Right hindlimb (tissue), 1 donor: ENCODE measurements at places on chromosomes 3 and 15.

DNA sequence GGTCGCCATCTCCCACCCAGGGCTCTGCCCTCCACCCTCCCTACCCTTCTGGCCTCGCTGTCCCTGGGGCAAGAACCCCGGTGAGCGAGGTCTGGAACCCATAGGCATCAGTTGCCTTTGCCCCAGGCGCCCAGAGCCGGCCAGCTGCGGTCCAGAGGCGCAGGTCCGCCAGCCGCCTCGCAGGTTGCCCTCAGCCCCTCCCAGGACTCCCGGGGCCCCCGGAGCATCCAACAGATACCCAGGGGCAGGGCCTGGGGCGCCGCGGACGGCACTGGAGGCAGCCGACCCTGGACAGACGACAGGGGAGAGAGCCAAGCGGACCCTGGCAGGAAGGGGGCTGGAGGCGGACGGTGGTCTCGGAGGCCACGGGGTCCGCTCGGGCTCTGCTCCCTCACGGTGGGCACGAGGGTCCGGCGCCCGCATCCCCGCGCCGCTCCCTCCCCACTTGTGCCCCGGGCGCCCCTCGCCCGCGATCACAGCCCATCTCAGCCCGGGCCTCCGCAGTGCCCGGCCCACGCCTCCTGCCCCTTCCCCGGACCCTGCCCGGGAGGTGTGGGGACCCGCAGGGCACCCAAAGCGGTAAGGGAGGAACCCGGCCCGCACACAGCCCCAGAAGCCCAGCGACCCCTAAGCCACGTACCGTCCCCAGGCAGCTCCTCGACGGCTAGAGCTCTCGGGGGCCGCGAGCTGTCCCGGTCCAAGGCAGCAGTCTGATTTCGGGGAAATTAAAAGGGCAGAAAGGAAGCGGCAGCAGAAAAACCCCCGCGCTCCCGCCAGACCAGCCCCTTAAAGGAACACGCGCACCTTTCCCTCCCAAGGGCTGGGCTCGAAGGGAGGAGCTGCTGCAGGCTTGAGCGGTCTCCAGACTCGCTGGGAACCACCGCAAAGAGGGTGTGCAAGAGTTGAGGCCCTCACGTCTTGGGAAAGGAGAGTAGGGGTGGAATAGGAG lies at the start of gene HAPLN3:
Gene HAPLN3 (minus strand): TSS at position 726 of the 949 bp plus-strand sequence. CDS start 8,246 bp downstream, outside the sequence.
- DNase-seq = peak; percentile 57

DNA sequence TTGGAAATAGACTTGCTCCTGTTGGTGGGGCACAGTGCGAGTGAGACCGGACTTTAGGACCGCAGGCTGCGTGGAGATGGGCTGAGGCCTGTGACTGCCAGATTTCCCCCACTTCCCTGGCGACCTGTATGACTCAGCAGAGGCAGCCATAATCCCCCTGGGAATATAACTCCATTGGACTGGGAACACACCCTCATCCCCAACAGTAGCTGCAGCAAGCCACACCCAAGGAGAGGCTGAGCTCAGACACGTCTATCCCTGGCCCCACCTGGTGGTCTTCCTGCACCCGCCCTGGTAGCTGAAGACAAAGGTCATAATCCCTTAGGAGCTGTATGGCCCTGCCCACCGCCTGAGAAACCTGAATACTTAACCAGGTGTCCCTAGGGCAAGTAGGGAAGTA lies 42.6 kb downstream of the DZIP1L start:
- DNase-seq = no peak

DNA sequence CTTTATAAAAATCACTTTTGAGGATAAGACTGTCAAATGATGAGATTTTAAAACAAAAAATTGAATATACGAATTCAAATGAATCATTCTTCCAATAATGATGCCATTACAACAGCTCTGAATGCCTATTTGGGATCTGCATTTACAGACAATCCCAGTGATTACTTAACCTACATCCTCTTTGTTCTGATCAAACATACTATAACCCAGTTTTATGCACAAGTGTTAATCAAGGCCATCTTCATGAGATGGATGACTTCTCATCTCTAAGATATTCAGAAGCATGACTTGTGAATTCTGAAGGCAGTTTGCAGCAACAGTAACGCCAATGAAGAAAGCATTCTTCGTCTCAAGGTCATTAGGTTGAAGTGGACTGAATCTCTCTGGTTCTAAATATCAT lies 90.3 kb upstream of the MEX3B start:
- no peak for DNase-seq

DNA sequence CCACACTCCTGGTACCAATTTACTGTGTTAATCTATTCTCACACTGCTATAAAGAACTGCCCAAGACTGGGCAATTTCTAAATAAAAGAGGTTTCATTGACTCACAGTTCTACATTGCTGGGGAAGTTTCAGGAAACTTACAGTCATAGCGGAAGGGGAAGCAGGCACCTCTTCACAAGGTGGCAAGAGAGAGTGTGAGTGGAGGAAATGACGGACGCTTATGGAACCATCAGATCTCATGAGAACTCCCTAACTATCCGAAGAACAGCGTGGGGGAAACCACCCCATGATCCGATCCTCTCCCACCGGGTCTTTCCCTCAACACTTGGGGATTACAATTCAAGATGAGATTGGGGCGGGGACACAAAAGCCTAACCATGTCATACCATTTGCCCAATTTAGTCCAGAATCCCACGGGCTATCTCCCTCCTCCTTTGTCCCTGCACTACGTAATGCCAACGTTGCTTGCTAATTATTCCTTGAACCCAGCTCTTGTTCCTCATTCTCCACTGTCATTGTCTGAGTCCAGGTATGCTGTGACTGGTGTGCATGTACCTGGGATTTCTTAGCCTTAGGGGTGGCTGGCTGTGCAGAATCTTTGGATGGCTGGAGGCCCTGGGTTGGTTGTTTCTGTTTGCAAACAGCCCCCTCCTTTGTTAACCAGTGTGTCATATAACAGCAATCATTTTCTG lies 3.4 kb downstream of the PIGZ start:
- no peak for DNase-seq

- DNase-seq = no peak
These were observed 11.3 kb downstream of the SLCO2A1 start for GRCh38 chr3:134018406-134018805.

DNA sequence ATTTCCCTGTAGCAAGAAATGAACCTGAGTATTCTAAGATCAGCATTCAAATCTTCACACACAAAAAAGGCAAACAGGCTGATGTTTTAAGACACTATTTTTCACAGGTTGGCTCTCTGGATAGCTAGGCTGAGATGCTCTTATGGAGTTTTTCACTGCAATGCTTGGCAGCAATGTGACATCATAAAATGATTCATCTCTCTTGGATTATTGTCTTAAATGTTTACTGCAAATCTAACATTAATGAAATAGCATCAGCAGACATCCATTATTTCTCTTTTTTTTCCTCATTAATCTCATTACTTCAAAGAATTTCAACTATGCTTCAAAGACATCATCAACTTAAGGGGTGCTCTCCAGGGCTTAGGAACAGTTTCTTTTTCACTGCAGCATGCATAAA lies 23.6 kb upstream of the SSUH2 start:
- no peak for DNase-seq

DNA sequence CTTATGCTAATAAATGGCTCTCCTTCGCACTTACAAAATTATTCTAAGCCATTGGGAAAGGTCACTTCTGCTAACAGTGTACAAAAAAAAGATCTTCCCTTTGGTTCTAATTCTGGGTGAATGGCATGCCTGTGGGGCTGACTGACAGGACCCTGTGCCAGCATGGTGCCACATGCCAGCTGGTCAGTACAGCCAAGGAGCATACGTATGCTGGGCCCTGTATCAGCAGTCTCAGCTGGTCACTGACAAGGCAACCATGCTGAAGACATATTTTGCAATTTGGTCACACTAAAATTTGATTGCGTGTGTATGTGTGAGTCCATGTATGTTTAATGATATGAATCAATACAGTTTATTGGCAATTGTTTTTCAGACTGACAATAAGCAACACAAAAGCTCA lies 246.1 kb downstream of the TBL1XR1 start:
- DNase-seq = peak; percentile 28

- peak; percentile 88 for DNase-seq
These were observed 400.2 kb upstream of the TBL1XR1 start for GRCh38 chr3:177597311-177598096.

GRCh38 chr15:58873267-58873666 lies 60.2 kb downstream of the SLTM start:
- DNase-seq = no peak

- no peak for DNase-seq
These were observed 16.1 kb downstream of the RYR3 start for GRCh38 chr15:33326908-33327307.

DNA sequence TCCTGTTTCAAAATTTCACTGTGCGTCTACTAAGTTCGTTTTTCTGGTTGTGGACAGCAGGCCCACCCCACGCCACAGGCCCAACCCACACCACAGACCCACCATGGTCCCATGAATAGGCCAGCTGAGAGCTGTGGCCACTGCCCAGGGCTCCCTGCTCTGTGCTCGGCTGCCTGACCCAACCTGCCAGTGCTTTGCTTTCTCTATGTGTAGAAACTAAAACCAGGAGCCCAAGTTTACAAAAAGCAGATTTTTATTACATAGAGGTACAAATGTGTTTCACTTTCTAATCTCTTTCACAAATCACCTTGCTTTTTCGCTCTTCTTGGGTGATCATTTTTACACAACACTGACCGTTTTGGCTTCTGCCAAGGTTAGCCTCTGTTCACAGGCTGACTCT lies 69.1 kb downstream of the HERC2 start:
- no peak for DNase-seq

- no peak for DNase-seq
These were observed 166.6 kb downstream of the PLD1 start for GRCh38 chr3:171643681-171644080.

DNA sequence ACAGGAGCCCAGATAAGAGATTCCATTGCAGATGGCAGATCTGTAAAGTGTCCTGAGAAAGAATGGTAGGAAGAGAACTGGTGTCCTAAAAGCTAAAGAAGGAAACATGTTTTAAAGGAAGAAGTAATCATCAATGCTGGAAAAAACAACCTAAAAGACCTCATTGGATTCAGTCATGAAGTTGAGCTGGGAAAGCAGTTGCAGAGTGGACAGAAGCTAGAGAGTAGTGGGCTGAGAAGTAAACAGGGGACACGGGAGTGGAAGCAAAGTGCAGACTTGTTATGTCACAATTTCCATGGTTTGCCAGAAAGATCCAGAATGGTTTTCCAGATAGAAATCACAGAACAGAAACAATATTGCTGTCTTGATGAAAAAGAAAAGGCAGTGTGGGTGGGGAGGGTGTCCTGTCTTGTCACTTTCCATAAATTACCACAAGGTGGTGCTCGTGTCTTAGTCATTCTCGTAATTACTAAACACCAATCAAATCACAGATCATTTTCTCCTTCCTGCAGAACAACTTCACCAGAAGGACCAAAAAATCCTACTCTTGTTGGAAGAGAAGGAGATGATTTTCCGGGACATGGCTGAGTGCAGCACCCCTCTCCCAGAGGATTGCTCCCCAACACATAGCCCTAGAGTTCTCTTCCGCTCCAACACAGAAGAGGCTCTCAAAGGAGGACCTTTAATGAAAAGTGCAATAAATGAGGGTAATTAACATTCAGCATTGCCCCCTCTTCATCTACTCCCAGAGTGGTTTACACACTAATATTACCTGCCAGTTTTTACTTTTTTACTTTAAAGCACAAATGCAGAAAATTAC lies 64.5 kb downstream of the KLHL25 start:
- DNase-seq = peak; percentile 50

DNA sequence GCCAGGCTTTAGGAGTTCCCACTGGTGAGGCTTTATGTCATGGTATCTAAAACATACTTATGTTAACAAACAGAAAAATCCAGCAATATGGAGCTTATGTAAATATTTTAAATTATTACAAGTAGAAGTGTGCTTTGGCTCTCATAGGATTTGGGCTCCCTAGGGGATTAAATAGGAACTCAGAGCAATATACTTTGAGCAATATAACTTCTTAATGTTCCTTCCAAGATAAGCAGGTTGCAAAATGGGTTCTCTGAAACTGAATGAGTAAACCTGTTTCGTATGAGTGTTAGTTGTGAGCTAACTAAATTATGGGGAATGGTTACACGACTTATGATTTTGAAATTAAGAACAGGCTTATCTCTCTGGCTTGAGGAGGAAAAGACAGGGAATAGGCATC lies 366.1 kb upstream of the ZNF385D start:
- no peak for DNase-seq

DNA sequence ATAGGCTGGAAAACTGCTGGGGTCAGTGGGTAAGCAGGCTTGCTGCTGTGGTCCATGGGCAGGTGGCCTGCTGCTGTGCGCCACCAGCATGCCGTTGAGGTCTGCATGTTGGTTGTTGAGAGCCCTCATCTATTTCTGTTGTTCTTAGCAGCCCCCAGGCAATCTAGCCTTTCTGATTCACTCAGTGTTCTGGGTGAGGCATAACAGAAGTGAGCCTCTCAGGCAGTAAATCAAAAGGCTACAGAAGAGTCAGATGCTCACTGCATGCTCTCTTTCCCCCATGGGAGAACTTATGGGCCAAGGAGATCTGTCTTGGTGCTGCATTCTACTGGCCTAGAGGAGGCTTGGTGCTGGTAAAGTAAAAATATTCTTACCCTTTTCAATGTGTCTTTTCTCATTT lies 67.8 kb upstream of the ATP10A start:
- DNase-seq = no peak

- no peak for DNase-seq
These were observed 452.1 kb downstream of the ROBO2 start for GRCh38 chr3:77491961-77492360.

GRCh38 chr3:127124120-127124519 lies 68.8 kb upstream of the PRR23E start:
- DNase-seq = no peak

DNA sequence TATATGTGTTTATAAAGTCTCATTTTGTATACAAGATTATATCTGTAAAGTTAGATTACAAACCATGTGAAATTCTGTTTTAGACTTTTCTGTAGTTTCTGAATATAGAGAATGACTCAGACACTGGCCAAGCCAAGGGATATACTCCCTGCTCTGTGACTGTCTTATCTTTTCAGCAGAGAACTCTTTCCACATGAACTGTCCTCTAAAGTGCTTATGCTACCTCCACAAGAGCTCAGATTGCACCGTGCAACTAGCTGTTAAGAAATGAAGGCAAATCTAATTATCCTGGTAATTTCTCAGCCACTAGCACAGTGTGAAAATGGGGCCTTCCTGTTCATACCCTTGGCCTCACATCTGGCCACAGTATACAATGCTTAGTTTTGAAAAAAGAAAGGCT lies 44.3 kb upstream of the CPNE4 start:
- no peak for DNase-seq

- DNase-seq = no peak
These were observed 106.5 kb upstream of the ACP3 start for GRCh38 chr3:132210476-132211346.

DNA sequence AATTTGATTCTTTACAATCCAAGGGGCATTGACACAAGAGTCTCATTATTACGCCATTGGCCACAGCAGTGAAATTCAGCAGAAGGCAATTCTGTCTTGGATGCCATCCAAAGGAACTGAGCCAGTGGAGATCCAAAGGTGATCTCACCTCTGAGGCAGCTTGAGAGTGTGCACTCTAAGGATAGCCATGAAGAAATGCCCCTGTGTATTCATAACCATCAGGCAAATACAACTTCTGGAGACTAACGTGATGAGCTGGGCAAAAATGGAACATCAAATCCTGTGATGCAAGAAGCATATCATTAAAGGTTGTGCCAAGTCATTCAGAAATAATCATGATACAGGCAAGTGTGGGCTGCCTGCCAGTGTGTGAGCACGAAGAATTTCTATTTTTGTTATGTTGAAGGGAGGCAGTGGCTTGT lies 41.4 kb downstream of the ROBO2 start:
- peak; percentile 30 for DNase-seq

- DNase-seq = no peak
These were observed 84.5 kb upstream of the GALNT15 start for GRCh38 chr3:16090024-16090423.
